ENCODE measurements at places on chromosomes 5 and 9.

- no peak for DNase-seq
Measured at GRCh38 chr5:6728011-6728794, 15.0 kb downstream of the TENT4A start.

- peak; percentile 90 for DNase-seq
Measured at GRCh38 chr9:129202613-129203555, 24.8 kb upstream of the IER5L start.

DNA sequence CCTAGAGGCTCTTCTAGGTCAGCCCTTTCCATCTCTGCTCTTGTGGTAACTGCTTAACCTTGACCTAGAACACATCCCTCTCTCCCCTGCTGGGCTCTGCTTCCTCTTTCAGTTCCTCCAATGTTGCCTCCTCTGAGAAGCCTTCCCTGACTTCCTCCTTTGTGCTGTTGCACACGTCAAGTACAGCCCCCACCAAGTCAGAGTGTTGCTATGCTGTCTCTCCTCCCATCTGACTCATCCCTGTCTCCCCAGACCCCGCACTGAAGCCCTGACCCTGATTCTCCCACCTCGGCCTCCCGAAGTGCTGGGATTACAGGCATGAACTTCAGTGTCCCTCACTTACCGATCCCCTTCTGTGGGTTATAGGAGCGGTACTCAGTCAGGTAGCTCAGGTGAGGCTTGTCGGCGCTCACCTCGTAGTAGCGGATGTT lies 10.4 kb upstream of the TRIM14 start:
- DNase-seq = no peak

- DNase-seq = no peak
Measured at GRCh38 chr9:102922526-102922925, 72.6 kb upstream of the CYLC2 start.

GRCh38 chr5:143402017-143402552 lies 1.4 kb downstream of the NR3C1 start:
- DNase-seq = no peak

- DNase-seq = no peak
Measured at GRCh38 chr9:121622387-121623203, 28.8 kb upstream of the DAB2IP start.

- no peak for DNase-seq
Measured at GRCh38 chr5:52077941-52078815, 694.9 kb downstream of the ISL1 start.

DNA sequence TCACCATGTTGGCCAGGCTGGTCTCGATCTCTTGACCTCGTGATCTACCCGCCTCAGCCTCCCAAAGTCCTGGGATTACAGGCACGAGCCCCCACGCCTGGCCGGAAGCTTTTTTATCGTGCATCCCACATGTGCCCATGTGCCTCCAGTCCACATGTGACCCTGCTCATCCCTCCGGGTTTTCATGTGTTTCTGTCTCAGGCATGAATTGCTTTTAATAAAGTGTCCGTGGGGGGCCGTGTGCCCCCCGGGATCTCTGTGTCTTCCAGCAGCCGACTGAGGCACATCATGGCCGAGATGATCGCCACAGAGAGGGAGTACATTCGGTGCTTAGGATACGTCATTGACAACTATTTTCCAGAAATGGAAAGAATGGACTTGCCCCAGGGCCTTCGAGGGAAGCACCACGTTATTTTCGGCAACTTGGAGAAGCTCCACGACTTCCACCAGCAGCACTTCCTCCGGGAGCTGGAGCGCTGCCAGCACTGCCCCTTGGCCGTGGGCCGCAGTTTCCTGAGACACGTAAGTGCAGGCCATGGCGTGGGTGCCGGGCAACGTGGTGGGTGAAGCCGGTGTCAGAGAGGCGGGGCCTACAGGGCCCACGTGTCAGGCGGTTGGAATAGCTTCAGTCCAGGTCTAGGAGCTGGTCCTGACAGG lies 22.1 kb upstream of the LRRC14B start:
- no peak for DNase-seq

Measured in activated CD4-positive, alpha-beta T cell treated with anti-CD3 and anti-CD28 coated beads, Interleukin-2, Interleukin-4, amounts not matched to agents 100 ng/mL and 50 ng/mL, durations not matched to agents 16 hours and 8 hours (primary cell).